ENCODE measurements at places on chromosomes 12 and 14. TPM values are rescaled to one million over a fixed set of nuclear protein-coding genes. Genes with fewer than 3 reads are reported as not detected.

- no peak overlapping the region for H3K27ac ChIP-seq
- DNase-seq = no peak
- H3K4me1 ChIP-seq = no peaks in the 10 kb centered on the region
- no peaks in the 10 kb centered on the region for H3K36me3 ChIP-seq
Measured at GRCh38 chr14:42319996-42320395, 713.3 kb downstream of the LRFN5 start.

C12orf42 gene
- not detected for total RNA-seq

DNA sequence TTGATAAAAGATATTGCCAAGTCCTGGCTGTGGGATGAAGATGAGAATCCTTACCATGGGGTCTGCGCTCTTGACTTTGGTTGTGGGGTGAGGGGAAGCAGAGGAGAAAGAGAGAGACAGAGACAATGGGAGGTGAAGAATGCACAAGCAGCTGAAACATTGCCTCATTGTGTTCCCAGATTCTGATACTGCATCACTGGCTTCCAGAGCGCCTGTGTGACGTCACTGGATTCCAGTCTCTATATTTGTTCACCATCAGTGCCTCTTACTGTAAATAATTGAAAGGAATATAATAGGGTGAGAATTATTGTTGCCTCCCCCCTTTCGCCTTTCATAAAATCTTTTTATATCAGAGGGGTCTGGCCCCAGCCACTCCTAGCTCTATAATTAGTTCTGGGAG lies 188.9 kb upstream of the NTF3 start:
- no peak for DNase-seq
- no peaks in the 10 kb centered on the region for H3K4me1 ChIP-seq
- H3K4me3 ChIP-seq = no peak overlapping the region
- no peak overlapping the region for H3K27ac ChIP-seq

- H3K27ac ChIP-seq = no peak overlapping the region
- no peak overlapping the region for H3K4me3 ChIP-seq
- DNase-seq = no peak
Measured at GRCh38 chr12:76696186-76696585, 67.7 kb upstream of the ZDHHC17 start.

GRCh38 chr14:68767248-68767645 lies 25.6 kb downstream of the ZFP36L1 start:
- no peaks in the 10 kb centered on the region for H3K36me3 ChIP-seq
- no peak overlapping the region for H3K4me3 ChIP-seq
- H3K4me1 ChIP-seq = no peaks in the 10 kb centered on the region
- H3K27ac ChIP-seq = no peak overlapping the region
- no peak for DNase-seq
